NCI-H510A (cell line): ENCODE measurements at places on chromosomes 2 and 18.
A peak's percentile ranks its signal among the peaks of the same experiment; 100 is the strongest.

DNA sequence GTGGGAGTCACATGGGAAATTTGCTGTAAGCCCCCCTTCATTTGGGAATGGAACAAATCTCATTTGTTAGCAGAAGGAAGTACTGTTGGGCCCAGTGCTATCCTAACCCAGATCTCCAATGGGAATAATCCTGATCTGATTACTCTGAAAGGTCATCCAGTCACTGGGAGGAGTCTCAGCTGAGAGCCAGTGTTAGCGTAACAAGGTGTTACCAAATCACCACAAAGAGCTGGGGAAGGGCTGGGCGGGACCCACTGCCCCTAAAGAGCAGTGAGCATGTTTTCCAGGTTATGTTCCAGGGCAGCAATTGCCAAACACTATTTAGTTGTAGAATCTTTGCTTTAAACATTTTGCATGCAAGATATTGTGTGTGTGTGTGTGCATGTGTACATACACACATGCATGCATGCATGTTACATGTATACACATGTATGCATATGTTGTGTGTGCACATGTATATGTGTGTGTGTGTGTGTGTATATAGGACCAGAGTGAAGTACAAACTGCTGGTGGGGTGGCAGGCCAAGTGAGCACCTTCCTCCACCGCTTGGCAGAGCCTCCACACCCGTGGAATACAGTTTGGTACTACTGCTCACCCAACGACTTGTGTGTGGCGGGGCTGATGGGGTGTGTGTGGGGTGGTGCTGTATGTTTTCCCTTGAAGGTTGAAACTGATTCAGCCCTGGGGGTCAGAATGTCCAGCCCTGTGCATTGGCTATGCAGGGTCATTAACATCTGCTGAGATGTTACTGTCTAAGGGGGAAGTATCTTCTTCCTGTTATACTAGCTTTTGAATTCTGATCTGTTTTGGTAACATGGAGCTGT, 15.2 kb downstream of the INPP5D start:
- DNase-seq = no peak

DNA sequence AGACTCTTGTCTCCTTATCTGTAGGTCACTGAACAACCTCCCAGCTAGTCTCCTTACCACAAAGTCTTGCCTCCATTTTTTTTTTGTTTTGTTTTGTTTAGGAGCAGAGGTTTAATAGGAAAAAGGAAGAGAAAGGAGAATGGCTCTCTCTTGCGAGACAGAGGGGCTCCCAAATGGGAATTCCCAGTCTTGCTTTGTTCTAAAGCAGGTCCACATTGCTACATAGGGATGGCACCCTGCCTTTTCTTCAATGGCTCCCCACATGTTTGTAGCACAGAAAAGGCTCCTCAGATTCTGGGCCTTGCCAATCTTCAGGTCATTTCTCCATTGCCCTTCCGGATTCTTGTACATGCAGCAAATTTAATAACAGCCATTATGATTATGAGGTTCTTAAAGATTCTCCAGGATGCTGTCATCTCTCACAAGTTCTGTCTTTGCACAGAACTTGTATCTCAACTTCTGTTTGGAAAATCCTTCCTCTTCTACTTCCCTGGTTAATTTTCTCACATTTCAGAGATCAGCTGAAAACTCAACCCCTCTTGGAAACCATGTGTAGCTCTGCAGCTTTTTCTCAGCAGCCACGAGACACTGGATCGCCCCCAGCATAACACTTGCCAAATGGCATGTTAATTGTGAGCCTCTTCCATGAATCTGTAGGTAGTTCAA, 23.6 kb downstream of the IL1F10 start:
- DNase-seq = no peak

DNA sequence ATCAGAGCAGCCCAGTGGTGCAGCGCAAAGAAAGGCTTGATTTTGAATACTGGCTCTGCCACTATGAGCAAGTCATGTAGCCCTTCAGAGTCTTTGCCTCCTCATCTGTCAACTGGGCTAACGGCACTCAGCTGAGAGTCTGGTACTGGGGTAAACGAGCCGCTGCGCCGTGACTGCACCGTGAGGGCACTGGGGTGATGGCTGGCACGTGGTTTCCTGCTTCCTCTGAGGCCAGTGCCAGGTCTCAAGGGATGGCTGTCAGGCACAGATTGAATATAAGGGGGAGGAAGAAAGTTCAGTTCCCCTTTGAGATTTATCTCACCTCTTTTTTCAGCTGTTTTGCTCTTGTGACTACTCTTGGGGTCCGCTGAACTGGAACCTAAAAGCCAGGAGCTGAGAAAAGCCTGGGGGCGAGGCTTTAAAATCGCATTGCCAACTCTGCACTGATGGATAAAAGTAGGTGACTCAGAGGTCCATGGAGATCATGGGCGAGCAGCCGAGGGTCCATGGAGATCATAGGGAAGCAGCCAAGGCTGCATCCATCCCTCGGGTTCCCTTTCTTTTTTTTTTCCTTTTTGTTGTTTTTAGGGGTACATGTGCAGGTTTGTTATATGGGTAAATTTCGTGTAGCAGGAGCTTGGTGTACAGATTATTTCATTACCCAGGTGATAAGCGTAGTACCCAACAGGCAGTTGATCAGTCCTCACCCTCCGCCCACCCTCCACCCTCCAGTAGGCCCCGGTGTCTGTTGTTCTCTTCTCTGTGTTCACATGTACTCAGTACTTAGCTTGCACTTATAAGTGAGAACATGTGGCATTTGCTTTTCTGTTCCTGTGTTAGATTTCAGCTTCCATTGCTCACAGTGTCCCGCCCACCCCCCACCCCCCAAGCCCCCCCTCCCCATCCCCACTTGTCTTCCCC, 114.3 kb downstream of the SPP2 start:
- no peak for DNase-seq

DNA sequence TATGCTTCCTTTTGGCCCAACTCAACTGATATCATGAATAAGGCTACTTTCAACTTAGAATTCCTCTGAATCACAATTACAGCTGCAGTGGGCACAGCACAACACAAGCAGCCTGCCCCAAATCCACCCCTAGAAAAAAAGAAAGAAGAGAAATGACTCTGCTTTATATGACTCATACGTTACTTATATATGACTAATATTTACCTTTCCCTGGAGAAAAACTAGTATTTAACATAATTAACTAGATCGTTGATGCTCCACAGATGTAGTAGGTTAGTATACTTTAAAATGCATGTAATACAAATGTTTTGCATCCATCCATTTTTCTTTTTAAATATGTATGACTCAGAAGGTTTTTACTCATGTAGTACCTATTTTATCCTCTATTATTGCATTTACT, 133.3 kb upstream of the UNC80 start:
- no peak for DNase-seq

DNA sequence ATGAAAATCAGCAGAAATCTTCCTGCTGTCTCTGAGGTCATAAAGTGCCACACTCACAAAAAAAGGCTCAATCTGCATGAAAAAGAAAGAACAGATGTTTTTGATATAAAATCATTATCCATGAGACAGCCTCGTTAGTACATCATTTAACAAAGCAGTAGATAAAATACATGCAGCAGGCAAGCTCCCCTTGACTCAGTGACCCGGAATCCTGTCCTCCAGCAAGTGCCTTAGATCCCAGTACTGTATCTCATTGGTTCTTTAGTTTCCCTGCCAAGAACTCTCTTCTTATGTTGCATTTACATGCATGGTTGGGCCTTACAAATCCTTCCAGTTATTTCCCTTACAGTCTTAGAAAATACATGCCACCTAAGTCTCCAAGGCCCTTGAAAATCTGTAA, 148.9 kb upstream of the CCDC195 start:
- no peak for DNase-seq

- no peak for DNase-seq
Measured at GRCh38 chr2:241901500-241902351, 32.2 kb downstream of the RTP5 start.

- DNase-seq = no peak
Measured at GRCh38 chr2:231041061-231041689, 3.9 kb downstream of the C2orf72 start.

GRCh38 chr2:231932711-231932970, 6.4 kb upstream of the NPPC start:
- DNase-seq = no peak

DNA sequence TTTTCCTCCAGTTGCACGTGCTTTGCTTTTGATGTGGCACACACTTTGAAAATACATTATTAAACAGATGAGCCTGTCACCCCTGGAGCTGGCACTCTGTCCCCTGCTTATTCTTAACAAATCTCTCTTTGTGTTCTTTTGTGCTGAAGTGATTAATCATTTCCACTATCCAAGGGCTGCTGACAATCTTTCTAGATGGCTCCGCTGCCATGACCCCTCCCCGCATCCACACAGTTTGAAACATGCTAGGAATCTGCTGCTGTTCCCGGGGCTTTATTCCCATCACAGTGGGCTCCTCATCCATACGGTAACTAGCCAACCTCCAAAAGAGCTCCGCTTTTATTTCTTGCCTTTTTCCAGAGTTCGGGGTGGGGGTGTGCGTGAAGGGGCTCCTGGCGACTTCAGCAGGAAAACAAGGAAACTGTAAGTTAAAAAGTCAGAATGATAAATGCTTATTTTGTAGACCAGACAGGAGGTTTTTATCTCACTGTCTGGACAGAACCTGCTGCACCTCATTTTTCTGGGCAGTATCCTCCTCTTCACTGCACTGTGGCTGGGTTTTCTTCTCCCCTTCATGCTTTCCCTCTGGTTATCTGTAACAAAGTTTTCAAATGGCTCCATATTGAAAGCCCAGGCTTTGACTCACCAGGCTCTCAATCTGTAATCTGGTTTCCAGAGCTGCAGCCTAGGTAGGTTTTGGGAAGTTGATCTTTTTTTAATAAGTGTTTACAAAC, 319.7 kb downstream of the AFF3 start:
- no peak for DNase-seq

GRCh38 chr18:43161528-43161927, 46.0 kb upstream of the RIT2 start:
- no peak for DNase-seq

DNA sequence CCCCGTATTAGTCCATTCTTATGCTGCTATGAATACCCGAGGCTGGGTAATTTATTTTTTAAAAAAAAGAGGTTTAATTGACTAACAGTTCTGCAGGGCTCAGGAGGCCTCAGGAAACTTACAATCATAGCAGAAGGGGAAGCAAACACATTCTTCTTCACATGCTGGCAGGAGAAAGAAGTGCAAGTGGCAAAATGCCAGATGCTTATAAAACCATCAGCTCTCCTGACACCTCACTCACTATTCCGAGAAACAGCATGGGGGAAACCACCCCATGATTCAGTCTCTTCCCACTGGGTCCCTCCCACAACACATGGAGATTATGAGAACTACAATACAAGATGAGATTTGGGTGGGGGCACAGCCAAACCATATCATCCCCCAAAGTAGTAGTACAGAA, 2148.5 kb upstream of the PIK3C3 start:
- DNase-seq = no peak

GRCh38 chr2:238989484-238989883, 141.6 kb downstream of the TWIST2 start:
- no peak for DNase-seq

DNA sequence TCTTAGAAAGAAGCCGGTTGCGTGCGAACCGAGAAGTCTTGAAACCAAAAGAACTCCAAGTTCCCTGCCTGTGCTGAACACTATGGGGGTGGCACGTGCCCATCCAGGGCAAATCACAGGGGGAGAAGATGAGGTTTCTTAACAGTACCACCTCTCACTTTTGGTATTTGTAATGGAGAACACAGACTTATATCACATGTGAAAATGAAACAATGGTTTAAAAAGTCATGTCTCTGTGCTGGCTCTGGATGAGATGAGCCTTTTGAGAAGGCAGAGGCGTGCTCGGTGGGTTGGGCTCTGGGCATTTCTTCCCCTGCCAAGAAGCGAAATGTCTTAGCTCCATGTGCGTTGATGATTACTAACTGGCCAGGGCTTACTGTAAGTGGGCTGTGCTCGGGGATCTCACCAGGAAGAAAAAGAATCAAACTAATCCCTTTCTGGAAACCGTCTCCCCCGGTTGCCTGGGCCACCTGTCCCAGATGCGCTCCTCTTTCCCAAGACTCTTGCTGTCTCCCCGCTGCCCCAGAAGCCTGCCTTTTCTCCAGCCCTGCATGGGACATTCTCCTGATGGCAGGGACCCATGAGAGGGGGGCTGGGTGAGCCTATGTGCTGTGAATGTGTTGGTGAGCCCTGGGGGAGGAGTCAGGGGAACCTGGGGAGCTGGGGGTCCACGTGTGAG, 252.9 kb downstream of the PRKCE start:
- no peak for DNase-seq

DNA sequence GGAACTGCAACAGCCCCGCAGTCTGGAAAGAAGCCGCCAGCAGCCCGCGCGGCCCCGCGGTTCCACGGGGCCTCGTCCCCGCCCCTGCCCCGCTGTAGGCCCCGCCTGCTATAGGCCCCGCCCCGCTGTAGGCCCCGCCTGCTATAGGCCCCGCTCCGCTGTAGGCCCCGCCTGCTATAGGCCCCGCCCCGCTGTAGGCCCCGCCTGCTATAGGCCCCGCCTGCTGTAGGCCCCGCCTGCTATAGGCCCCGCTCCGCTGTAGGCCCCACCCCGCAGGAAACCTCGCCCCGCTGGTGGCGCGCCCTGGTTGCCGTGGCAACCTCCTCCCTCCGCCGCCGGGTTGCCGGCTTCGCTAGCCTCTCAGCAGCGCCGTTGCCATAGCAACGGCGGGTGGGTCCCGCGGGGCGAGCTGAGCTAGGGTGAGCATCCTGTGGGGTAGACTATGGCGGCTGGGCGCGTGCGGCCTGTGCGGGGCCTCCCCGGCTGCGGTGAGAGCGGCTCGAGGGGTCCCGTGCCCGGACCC, 12.2 kb upstream of the KIF1A start:
- no peak for DNase-seq

- peak; percentile 61 for DNase-seq
Measured at GRCh38 chr2:96536445-96537065, at the start of gene ARID5A. Gene ARID5A, plus strand, starts transcription at chr2:96536752. Its CDS starts 75 bp downstream, at chr2:96536827.

DNA sequence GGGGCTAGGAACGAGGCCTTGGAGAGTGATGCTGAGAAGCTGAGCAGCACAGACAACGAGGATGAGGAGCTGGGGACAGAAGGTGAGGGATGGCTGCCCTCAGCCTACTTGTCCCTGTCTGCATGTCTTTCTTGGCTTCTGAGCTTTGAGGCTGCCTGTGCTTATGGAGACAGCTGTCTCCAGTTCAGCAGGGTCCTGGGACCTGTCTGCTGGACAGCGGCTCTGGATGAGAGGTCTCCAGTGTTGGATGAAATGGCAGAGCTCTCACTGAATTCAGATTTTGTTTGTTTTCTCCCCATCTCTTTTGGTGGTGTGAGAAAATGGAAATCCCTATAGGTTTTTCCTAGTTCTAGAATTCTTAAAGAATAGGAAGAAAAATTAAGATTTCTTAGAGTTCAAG, 54.8 kb downstream of the NTSR2 start:
- no peak for DNase-seq

- no peak for DNase-seq
Measured at GRCh38 chr2:53848062-53848461, 11.7 kb downstream of the GPR75 start.
